ENCODE measurements at places on chromosomes 2 and 18.
A peak's percentile ranks its signal among the peaks of the same experiment; 100 is the strongest.

GRCh38 chr18:35345460-35345921 lies 1.3 kb upstream of the ZNF24 start:
- no peak for DNase-seq

DNA sequence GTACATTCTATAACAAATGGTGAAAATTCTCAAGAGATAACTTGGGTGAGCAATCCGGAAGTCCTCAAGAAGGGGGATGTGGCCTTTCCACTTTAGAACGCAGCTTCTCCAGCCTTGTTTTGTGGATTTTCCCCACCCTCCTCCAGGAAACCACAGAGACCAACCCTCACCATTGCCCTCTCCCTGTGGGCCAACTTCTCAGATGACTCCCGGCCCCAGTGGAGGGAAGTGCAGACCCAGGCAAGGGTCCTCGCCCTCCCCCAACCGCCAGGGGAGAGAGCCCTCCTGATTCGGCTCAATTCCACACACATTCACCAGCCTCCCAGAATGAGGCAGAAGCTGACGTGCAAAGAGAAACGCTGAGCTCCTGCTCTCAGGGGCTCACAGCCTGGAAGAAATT lies 277.2 kb downstream of the EIPR1 start:
- DNase-seq = no peak

GRCh38 chr18:60096428-60096827 lies 196.6 kb downstream of the PMAIP1 start:
- no peak for DNase-seq

DNA sequence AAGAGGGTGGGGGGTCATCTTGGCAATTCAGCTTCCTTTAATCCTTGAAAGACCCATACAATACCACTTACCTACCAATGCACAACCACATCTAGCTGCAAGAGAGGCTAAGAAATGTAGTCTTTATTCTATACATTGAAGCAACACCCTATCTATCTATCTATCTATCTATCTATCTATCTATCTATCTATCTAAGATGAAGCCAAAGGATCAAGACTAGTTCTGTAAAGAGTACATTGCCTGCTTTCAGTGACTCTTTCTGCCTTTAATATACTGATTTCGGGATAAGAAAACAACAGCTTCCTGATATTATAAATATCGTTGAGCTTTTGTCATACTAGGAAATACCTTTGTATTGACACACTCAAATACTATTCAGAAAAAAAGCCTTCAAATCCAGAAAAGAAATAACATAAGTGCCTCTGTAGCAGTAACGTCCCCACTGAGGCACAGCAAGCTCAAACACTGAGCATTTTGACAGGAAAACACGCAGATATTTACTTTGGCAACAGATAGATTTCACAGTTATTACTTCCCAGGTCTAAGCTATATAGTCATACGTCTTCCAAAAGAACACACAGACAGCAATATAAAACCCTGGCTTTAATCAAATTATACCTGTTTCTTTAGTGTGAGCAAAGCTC lies 139.4 kb upstream of the SERTAD2 start:
- peak; percentile 56 for DNase-seq

DNA sequence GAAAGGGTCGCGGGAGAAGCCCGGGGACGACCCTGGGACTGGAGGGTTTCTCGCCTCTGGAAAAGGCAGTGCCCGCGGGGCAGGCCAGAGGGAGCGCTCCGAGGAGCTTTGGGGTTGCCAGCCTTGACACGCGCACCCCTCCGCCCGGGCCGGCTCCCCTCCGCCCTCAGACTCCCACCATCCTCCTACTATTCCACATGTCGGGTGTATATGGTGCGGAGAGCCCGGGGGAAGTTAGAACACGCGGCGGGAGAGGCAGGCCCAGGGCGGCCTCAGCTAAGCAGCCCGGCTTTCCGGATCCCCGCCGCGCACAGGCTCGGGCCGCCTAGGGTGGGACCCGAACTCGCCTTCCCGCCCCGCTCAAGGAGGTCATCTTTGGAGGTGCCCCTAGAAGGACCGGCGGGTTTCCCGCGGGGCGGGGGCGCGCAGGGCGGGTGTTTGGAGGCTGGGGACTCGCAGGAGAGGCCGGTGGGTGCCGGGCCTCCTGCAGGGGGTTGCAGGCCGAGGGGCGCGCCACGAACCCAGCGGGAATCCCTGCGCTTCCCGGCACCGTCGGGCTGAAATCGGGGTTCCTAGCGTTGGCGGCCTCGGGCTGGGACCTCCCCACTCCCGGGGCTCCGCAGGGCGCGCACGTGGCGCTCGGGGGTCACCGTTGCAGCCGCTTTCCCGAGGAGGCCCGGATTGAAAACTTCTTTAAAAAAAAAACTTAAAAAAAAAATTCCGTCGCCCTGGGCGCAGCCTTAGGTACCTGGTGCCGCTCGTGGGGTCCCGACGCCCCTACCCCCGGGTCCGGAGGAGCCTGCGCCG lies 3.7 kb downstream of the NFATC1 start:
- no peak for DNase-seq

DNA sequence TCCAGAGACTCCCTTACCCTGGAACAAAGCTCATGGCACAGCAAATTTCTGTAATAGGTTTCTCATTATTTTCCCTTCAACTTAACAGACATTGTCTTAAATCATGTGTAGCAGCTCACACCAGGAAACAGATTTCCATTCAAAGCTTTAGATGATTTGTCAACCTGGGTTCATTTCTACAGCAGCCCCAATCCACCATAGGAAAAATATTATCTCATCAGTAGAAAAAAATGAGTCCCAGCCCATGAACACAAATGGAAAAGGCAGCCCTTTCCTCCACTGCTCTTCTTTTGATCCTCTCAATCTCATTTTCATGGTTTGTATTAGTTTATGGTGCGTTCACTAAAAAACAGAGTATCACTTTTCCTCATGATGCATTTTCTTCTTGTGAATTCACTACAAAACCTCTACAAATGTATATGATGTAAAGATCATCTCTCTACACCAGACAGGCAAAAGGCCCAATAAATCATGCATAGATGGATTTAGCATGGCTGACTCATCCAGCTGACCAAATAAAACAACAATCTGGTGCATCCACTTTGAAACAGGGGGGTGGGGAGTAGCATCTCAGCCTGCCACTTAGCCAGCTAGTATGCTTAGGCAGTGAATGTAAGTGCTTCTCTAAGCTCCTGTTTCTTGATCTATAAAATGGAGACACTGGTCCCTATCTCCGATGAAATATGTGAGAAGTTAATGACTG lies 78.6 kb downstream of the SATB2 start:
- peak; percentile 87 for DNase-seq

DNA sequence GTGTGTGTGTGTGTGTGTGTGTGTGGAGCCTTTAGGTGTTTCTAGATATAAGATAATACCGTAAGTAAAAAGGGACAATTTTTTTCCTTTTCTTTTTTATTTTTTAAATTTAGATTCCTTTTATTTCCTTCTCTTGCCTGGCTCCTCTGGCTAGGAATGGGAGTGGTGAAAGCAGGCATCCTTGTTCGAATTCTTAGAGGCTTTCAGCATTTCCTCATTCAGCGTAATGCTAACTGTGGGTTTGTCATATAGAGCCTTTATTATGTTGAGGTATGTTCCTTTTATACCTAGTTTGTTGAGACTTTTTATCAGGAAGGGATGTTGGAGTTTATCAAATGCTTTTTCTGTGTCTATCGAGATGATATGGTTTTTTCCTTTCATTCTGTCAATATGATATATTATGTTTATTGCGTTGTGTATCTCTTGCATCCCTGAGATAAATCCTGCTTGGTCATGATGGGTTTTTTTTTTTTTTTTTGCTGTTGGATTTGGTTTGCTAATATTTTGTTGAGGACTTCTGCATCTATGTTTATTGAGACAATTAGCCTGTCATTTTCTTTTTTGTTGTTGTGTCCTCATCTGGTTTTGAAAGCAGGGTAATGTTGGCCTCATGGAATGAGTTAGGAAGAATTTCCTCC lies 120.2 kb downstream of the XRCC5 start:
- DNase-seq = no peak

Measured in fibroblast of skin of scalp (primary cell).